ENCODE measurements at places on chromosomes 4 and X.

GRCh38 chr4:22625311-22625710, 67.4 kb upstream of the GBA3 start:
- no peak for DNase-seq

GRCh38 chr4:116636917-116637316, 448.5 kb downstream of the TRAM1L1 start:
- no peak for DNase-seq

DNA sequence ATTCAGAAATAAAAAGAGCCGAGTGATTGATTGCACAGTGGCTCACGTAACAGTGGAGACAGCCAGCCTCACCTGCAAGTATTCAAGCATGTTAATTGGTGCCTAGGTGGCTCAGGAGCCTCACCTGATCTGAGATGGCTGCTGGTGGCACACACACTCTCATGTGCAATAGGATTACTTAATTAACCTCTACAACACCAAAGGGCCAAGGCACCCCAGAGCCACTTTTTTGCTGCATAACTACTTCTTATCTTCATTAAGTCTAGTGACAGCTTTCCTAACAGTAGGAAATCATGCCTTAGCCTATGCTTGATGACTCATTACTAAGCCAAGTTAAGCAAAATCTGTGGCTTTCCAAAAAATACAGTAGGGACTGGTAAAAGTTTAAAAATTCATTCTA, 117.3 kb upstream of the NOCT start:
- no peak for DNase-seq

- no peak for DNase-seq
Measured at GRCh38 chrX:12034741-12035140, 103.5 kb upstream of the FRMPD4 start.

GRCh38 chr4:72564184-72564583, 4.8 kb downstream of the ADAMTS3 start:
- no peak for DNase-seq

DNA sequence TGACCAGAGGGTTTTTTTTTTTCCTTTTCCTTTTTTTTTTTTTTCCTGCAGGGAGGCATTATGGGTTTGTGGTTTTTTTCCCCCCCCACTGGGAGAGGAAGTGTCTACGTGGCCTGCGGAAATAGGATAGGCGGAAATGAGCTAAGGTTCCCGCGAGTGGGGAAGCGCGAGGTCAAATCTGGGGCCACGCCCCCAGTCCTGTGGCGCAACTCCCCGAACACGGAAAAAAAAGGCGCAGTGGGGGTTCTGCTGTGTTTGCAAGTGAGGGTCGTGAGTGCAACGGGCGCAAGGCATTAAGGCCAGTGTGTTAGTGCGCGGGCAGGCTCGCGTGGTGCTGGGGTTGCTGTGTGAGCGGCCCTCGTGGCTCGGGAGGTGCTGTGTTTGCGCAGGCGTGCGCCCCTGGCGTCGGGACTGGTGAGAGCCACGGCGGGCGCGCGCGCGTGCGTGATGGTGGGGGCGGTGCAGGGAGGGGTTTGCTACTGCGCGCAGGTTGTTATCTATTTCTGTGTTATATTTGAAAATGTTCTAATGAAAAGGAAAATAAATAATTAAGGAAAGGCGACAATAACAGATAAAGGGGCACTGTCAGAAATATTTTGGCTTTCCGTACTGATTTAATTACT, 685 bp upstream of the MORF4L2 start:
- peak; percentile 89 for DNase-seq

- no peak for DNase-seq
Measured at GRCh38 chr4:136183513-136183912, 1348.8 kb downstream of the PCDH18 start.

GRCh38 chr4:88720451-88721428, 23.1 kb upstream of the NAP1L5 start:
- DNase-seq: no peak

GRCh38 chrX:9671998-9672397, 93.6 kb downstream of the GPR143 start:
- no peak for DNase-seq

DNA sequence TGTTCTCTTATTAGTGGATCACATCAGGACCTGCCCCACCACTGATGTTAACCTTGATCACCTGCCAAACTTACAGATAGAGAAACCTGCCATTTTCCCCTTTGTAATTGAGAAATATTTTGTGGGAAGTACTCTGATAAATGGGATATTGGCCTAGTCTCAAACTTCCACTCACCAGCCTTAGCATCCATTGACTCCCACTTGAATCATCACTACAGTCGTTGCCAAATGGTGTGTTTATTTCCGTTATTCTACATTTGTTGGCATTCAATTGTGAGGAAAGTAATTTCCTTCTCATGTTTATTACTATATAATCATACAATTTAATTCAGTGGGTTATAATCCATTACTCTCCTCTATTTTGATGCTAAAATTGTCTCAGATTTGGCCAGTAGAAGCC, 156.4 kb upstream of the CXCL13 start:
- DNase-seq: no peak

GRCh38 chr4:137524725-137525369, 7.4 kb downstream of the PCDH18 start:
- no peak for DNase-seq

DNA sequence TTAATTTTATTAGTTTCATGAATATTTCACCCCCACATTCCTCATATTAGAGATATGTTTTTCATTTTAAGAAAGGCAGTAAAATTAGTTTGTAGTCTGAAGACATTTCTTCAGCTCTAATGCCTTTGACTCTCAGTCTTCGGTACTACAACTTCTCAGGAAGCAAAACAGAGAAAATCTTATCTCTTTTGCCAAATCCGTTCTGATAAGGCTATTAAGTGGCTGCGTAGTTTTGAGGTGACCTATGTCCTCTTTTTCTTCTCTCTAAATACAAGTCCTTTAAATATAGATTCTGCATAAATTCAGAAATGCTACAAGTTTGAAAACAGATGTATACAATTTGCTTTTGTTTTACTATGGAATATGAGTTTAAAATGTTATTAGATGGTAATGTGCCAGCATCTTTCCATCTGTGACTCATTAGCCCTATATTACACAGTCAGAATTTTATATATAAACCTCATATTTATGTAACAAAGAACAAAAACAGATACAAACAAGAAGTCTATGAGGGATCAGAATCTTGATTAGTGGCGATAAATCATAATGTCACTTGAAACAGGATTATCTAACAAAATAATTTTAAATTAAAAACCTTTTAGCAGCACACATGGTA, 181.2 kb upstream of the ETNPPL start:
- DNase-seq: no peak

DNA sequence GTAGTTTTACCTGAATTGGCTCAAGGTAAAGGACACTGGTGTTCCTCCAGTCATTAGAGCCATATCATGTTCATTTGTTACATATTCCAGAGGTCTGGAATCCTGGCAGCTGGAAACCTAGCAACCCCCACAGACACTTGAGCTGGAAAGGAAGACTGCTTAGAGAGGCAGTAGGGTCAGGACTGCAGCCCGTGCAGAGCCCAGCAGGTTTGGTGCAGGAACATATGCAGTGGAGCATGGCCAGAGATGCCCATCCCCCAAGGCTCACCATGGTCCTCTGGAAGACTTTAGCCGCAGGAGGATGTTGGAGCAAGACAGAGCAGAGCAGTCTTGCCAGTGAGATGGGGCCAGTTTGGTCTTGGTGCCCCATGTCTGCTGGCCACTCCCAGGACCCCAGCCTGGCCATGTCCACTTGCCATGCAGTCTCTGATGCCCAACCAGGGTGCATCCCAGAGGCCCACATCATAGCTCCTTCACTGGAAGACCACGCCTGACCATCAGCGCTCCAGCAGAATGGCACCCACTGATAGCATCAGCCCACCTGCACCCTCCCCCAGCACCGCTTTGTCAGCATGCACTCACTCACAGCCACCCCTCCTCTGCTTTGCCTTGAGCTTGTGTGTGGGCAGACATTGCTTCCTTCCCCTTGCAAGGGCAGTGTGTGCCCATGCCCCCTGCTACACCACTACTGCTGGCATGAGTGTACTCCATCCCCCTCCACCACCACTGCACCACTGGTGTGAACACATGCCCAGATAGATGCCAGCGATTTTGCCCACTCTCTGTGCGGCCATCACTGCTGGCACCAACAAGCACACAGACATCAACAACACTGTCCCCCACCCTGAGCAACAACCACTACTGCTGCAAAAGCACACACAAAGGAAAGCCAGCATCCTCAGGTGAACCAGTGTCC, 190.3 kb upstream of the SPOCK3 start:
- no peak for DNase-seq

DNA sequence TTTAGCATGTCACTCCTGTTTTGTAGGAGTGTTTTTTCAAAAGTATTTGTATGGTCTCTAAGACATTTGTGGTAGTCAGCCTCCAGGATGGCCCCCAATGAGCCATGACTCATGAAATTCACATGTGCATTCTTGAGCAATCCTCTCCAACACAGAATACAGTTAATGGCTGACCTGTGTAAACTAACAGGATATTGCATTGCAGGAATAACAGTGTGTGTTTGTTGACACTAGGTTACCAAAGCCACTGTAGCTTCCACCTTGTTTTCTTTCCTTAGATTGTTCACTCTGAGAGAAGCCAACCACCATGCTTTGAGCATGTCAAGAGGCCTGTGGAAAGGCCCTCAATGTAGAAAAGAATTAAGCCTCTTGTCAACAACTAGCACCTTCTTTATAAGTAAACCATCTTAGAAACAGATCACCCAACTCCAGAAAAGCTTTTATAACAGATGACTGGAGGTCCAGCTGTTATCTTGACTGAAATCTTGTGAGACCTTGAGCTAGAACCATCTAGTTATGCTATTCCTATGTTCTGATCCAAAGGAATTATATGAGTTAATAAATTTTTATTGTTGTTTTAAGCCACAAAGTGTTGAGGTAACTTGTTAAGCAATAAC, 28.5 kb downstream of the TBCK start:
- no peak for DNase-seq

DNA sequence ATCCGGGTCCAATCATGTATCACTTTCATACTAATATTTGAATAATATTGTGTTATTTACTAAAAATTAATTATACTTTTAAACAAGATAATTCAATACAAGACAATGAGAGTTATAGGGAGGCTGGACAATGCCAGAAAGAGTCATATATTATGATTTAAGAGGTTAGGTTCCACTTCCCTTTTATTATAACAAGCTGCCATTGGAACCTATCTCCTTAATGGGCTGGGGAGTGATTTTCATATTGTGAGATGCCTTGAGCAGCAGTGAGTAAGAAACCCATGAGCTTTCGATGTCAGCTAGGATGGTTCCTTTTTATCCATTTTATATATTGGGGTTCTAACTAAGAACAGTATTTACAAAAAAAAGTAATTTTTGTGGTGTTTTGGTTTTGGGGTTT, 91.8 kb downstream of the MAB21L2 start:
- no peak for DNase-seq

DNA sequence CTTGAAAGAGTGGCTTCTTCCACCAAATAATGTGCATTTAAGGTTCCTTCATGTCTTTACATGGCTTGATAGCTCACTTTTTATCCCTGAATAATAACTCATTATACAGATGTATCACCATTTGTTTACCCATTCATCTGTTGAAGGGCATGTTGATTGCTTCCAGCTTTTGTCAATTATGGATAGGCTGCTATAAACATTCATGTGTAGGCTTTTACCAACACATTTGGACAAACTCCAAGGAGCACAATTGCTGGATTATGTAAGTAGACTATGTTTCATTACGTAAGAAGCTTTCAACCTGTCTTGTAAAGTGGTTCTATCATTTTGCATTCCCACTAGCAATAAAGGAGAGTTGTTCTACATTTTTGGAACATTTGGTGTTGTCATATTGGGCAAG, 2637.0 kb downstream of the PCDH7 start:
- no peak for DNase-seq

DNA sequence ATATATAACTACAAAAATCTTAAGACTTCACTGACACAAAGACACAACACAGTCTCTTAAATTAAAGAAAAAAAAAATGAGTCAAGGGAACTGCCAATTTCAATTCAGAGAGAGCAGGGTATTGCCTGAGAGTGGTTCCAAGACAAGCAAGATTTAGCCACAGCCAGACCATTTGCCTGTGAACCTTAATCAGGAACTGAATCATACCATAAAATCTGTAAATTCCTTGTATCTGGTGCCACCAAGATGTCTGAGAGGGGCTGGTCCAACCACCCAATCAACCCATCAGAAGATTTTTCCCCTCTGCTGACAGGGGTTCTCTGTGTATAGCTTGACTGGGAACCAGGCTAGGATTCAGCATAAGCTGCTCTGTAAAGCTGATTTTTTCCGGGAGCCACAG, 159.2 kb downstream of the CPEB2 start:
- no peak for DNase-seq

DNA sequence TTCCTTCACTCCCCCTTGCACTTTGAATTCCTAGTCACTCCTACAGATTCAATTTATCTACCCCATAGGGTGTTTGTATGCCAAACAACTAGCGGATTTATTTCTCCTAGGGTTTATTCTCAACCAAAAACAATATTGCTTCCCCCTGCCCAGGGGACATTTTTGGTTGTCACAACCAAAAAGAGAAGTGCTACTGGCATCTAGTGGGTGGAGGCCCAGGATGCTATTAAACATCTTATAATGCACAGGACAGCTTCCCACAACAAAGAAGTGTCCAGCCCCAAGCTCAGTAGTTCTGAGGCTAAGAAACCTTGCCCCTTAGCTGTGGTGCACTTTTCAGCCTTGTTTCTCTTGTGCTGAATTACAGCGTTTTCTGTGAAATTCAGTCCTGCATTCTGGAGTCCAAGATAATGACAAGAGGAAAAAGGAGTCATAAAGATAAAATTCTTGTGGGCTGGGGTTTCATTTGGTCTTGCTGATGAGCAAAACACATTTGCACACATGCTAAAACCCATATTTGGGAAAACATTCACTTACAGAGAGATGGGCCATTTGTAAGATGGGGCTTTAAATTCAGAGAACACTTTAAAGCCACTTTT, 11.2 kb upstream of the SYTL4 start:
- no peak for DNase-seq

- DNase-seq: no peak
Measured at GRCh38 chr4:15584785-15585184, 70.4 kb downstream of the FBXL5 start.

GRCh38 chr4:174663216-174663615, 140.9 kb upstream of the HPGD start:
- no peak for DNase-seq

DNA sequence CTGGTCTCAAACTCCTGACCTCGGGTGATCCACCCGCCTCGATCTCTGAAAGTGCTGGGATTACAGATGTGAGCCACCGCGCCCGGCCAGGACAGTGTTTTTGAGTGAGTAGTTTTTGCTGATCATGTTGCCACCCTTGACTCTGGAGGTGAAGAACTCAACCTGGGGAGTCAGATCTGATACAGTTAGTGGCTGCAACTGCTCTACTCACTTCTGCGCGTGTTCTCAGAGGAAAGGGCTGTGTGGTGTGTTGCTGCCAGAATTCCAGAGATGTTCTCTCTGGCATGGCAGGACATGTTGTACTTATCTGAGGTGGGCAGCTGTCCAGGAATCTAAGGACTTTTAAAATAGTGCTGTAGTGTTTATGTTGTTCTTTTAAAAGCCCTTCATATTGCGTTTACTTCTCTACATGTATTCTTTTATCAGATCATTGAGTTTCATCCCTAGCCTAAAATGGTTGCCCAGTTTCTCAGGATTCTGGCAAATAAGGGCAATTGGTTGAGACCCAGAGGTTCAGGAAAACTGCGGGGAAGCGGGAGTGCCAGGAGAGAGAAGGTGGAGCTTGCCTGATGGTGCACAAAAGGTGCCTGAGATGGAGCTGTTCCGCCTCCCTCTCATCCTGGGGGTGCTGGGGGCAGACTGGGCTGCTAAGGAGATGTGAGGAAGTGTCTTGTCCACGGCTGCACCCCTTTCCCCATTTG, 97.7 kb downstream of the ARHGAP10 start:
- no peak for DNase-seq

Data from activated CD4-positive, alpha-beta memory T cell treated with anti-CD3 and anti-CD28 coated beads for 36 hours (primary cell).